ENCODE measurements at places on chromosomes 6 and 20.

DNA sequence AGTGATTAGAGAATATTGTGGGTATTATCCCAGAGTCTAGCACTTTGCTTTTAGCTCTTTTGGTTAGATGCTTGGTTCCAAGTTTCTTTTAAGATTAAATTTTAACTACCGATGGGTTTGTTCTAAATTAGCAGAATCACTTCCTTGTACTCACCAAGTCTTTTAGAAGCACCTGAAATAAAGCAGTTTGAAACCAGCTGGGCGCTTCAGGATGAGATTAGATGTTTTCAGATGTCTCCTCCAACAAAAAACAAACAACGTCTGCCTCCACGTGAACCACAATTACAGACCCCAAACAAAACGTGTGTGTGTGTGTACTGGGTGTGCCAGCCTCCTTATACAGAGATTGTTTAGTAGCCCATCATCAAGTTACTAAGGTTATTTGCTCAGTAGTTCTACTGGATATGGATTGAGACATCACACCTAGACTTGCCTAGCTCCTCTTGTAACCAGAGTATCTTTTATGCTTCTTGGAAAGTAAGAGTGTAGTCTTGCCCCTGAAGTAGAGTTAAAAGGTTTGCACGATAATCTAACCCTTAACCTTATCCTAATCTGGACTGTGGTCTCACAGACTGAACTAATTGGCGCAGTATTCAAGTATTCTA, 2.3 kb downstream of the DSTN start:
- peak; percentile 26 for DNase-seq

GRCh38 chr20:60808003-60808672, 443.9 kb upstream of the CDH4 start:
- no peak for DNase-seq

DNA sequence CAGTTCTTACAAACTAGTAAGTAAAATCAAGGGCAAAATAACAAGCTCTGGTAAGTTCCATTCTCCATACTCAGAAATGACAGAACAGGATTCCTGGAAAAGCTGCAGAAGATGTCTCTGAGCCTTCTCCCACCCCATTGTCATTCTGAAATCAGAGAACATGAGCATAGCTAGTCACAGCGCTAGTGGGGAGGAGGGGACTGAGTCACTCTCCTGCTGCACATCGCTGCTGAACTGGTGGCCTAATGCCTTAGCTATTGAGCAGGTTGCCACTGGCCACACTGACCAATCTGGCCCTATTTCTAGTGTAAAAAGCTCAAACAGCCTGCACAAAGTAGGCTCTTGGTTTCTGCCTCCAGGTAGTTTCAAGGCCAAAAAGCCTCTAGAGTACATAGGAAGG, 26.1 kb upstream of the RIPPLY2 start:
- DNase-seq = peak; percentile 12

GRCh38 chr20:40329321-40329720, 359.7 kb downstream of the MAFB start:
- DNase-seq = no peak

DNA sequence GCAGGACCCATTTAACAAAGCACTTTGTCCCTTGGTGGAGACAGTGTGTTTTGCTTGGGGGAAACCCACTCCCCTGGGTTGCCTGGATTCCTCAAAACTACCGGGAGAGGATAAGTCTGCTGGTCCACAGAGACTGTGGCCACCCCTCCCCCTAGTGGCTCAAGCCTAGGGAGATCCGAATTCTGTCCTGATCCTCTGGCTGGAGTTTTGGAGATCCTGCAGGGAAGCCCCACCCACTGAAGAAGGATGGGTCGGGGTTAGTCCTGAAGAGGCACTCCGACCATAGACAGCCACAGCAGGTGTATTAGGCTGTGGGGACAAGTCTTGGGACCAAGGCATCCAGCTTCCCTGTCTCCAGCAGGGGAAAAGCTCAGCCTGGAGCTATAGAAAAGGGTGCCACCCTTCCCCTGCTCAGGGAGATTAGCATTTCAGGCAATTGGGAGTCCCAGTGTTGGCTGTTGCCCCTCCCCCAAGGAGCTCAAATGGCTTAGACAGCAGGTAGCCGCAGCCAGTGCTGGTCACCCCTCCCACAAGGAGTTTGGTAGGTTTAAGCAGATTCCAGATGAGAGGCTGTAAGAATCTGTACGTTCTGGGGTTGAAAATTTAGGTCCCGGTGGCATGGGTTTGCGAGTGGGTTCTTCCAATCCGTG, 750.0 kb downstream of the TBC1D32 start:
- DNase-seq = no peak

- no peak for DNase-seq
Measured at GRCh38 chr6:149960488-149960887, 3.3 kb upstream of the ULBP1 start.

- no peak for DNase-seq
Measured at GRCh38 chr20:12110711-12111110, 193.0 kb downstream of the BTBD3 start.

- DNase-seq = peak; percentile 87
Measured at GRCh38 chr6:1190366-1190765, 121.5 kb upstream of the FOXQ1 start.

DNA sequence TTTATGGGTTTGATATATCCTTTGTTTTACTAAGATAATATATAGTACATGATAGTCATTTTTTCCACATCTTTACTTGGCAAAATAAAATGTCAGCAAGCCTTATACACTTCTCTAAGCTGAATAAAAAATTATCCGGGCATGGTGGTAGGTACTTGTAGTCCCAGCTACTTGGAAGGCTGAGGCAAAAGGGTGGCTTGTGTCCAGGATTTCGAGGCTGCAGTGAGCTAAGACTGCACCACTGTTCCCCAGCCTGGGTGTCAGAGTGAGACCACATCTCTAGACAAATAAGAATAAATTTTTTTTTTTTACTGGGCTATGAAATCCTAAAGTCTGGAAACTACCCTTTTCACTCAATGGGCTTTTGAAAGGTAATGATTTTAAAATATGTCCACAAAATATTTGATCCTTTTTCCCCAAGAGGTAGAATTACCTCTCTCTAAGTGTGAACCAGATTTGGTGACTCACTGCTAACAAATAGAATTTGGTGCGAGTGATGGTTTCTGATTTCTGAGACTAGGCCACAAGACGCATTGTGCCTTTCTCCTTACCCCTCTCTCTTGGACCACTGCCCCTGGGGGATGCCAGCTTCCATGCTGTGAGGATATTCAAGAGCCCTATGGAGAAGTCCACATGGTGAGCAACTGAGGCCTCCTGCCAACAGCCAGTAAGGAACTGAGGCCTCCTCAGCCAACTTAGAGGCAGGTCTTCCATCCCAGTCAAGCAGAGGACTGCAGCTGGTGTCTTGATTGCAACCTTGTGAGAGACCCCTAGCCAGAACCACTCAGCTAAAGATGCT, 84.2 kb upstream of the ZNFX1 start:
- no peak for DNase-seq

DNA sequence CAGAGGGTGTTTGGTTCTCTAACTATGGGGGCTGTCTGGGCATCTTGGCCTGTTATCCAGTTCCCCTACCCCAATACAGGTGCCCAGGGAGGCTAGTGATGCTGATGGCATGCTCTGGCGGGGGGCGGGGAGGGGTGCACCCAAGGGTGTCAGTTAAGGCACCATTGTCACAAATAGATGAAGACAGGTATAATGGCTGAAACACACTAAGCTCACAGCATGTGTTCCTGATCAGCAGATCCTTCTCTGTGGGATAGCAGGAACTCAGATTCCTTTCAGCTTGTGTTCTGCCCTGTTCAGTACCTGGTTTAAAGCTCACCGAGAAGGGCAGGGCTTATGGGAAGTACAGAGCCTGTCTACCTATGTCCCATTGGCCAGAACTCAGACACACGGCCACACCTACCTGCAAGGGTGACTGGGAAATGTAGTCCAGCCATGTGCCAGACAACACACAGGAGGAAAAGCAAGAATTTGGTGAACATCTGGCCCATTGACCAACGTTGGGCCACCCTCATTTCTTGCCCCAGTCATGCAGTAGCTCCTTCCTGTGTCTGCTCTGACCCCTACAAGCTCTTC, 3.4 kb upstream of the RSPO4 start:
- DNase-seq = peak; percentile 59

DNA sequence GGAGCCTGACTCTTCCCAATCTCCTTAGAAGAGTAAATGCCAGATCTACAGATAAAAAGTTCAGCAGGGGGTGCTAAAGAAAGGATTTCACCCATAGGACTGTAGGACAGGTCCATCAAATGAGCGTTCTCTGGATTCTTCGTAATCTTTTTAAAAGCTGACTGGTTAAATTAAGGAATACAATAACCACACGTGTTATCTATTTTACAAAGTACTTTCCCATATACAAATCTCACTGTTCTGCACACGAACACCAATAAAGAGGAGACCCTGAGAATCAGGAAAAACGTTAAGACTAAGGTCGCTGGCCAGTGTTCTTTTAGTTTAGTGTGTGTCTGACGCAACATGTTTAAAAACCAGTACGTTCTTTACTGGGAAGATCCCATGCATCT, 542 bp downstream of the TUBE1 start:
- peak; percentile 58 for DNase-seq

DNA sequence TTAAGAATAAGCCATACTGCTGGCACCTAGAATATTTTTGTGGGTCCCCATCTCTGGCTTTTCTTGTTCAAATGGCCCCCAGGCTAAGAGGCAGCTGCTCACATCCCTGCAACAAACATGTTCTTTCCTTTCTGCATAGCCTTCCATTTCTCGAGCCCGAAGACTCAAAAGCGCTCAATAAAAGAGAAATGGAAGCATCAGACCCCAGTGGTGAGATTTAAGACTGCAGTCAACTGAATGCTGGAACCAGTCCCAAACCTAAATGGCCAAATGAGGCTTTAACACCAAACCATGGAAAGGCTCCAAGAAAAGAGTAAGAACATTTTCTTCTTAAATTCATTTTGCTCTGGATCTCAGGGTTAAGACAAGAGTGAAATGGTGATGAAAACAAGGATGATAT, 122.1 kb upstream of the TRAF3IP2 start:
- DNase-seq = no peak

DNA sequence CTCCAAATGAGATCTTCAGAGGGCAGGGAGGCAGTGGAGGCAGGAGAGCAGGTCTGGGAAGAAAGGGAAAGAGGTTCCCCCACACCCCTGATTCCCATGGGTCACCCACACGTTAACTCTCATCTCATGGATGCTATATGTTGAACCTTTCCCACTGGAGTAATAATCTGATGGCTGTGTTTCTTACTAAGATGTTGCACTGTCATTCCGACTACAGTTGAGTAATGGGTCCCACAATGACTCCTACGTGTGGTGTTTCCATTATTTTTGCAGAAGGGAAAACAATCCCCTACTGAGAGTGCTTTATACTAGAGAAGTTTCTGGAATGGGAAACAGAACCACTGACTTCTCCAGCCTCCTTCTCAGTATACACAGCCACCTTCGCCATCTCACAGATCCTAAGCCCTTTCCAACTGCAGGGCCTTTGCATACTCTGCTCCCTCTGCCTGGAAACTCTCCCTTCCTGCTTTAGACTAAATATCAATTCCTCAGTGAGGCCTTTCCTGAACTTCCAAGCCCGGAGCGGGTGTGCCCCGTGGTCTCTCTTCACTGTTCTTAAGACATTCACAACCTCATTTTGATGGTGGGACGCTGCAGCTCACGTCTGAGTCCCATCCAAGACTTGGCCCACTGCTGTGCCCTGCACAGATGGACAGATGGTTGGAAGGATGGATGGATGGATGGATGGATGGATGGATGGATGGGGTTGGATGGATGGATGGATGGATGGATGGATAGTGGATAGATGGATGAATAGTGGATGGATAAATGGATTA, 238.6 kb upstream of the PMEPA1 start:
- DNase-seq = no peak

DNA sequence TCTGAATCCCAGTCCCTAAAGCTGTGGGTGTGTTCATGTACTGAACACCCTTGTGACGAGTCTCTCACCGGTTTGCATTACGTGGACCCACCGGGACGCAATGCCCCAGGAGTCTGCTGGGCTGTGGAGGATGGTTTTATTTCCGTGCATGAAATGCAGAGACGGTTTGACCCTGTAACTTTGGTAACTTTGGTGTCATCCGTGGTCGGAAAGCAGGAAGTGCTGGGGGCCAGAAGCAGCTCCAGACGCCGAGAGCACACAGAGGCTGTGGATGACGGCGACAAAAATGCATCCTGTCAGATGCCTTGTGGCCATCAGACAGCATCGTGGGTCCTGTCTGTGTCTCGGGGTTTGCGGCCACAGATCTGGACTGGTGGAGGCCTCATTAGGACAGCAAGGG, 7.2 kb downstream of the BHLHE23 start:
- DNase-seq = no peak

- no peak for DNase-seq
Measured at GRCh38 chr6:21961226-21961625, 335.6 kb downstream of the PRL start.

- DNase-seq = peak; percentile 50
Measured at GRCh38 chr6:47414423-47415167, 63.0 kb upstream of the CD2AP start.

GRCh38 chr6:129817332-129817731, 43.8 kb downstream of the TMEM244 start:
- DNase-seq = no peak

- peak; percentile 85 for DNase-seq
Measured at GRCh38 chr20:31566658-31567379, 38.3 kb upstream of the ID1 start.

DNA sequence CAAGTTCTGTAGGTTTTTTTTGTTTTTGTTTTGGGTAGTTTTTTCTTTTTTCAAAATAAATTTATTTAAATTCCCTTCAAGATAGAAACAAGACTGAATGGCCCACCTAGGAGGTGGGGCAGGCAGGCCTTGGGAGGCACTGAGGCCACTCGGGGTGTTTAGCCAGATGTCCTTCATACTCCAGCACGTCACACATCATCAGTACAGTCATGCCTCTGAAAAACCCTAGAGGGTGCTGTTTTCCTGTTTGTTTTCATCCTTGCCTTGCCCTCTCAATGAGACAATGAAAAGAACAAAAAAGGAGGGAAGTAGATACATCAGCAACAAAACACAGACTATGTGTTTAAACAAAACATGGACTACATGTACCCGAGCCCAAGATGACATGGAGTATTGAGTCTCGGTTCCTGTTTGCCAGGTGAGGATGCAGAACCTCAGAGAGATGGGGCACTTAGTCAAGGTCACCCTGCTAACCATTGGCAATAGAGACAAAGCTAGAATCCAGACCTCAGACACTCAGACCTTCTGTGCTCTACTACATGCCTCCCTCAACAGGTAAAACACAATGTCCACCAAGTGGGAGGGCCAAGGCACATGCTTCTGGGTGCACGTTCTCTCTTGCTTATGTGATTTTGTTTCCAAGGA, 26.8 kb upstream of the CLIC5 start:
- DNase-seq = peak; percentile 48

DNA sequence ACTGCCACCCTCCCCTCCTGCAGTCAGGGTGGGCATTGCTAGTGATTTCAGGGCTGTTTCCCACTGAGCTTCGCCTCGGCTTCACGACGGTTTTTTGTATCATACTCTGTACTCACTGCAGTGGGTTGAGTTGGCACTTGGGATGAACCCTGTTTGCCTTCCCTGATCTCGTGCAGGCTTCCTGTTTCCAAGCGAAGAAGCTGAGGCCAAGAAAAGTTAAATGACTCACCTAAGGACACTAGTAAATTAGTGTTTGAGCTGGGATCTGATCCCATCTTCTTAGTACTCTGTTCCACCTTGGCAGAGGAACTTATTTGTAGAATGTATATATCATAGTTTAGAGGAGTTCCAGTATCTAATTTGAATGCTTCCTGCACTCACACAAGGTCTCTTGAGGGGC, 50.3 kb upstream of the VSTM2L start:
- no peak for DNase-seq

Measured in mammary epithelial cell (primary cell).